Stimulated activated CD4-positive, alpha-beta T cell treated with anti-CD3 and anti-CD28 coated beads, Interleukin-1b, Interleukin-23, amount 100 ng/mL, for 1 hour (primary cell): ENCODE measurements at places on chromosomes 16 and 17.

- DNase-seq: no peak
Observed at GRCh38 chr17:34615326-34615725, 35.9 kb downstream of the TMEM132E start.

DNA sequence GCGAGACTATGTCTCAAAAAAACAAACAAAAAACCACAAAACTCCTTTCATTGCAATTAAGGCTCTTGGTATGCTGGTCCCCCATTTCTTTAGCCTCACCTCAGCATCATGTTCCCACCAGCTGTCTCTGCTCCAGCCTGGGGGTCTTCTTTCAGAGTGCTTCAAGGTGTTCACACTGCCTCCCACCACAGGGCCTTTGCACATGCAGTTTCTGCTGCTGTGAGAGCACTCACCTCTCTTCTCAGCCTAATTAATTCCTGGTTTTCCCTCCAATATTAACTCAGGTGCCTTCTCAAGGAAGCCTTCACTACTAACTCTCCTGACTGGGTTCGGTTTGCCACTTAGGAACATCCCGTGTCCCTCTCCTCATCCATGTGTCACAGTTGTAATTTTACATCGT is 15.9 kb upstream of the PIK3R6 start:
- no peak for DNase-seq

GRCh38 chr16:64352246-64352645 is 769.6 kb downstream of the CDH11 start:
- no peak for DNase-seq

- DNase-seq: no peak
Observed at GRCh38 chr16:12425134-12425941, 378.3 kb downstream of the CPPED1 start.

DNA sequence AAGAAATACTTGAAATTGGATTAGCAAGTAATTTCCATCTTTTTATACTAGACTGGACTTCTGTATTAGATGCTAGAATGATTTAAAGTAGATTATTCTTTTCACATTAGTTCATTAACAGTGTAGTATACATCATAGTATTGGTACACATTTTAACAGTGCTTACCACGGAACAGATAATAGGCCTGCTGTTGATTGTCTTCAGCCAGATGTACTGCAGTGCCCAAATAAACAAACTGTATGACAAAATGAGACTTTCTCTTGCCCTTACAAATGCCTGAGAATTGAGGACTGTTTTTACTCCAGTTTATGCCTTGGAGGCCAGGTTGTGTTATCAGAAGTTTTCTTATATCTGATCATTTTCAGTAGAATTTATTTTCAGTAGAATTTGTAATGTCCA is 631 bp downstream of the EVI2A start:
- DNase-seq: no peak

DNA sequence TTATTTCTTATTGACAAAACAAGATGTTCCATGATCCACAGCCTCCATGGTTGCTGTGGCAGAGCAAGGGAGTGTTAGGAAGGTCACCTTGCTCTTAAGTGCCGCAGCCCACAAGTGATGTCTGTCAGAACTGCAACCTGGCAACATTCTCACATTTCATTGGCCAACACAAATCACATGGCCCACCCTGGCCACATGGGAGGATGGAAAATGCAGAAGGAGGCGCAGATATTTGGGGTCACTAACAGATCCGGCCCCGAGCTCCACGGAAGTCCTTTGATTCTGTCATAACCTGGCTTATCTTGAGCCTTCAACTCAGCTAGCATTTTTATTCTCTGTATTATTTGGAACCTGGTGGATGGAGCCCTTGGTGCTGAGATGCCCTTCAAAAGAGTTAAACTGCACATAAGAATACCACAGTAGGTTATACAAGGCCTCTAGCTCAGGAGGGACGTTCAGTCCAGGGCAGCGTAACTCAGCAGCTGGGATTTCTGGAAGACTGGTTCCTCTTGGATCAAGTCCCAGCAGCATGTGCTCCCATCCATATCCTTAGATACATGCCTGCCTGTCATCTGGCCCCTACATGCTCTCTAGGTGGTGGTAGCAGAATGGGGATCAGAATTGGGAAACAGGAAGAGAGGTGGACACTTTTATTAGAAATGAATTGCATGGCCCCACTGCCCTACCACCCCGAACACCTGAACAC is 508.1 kb downstream of the HAPSTR1 start:
- DNase-seq: no peak

DNA sequence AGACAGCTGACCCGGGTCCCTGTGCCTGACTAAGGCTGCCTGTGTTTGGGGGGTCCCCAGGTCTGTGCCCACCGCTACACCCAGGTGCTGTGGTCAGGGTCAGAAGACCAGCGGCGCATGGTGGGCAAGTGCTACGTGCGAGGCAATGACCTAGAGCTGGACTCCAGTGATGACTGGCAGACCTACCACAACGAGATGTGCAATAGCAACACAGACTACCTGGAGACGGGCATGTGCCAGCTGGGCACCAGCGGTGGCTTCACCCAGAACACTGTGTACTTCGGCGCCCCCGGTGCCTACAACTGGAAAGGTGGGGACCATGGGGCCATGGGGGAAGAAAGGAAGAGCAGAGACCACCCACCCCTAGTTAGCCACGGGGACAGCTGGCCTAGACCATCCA is 12.1 kb downstream of the ITGA3 start:
- no peak for DNase-seq

- no peak for DNase-seq
Observed at GRCh38 chr17:80512233-80512632, 32.4 kb upstream of the RPTOR start.

DNA sequence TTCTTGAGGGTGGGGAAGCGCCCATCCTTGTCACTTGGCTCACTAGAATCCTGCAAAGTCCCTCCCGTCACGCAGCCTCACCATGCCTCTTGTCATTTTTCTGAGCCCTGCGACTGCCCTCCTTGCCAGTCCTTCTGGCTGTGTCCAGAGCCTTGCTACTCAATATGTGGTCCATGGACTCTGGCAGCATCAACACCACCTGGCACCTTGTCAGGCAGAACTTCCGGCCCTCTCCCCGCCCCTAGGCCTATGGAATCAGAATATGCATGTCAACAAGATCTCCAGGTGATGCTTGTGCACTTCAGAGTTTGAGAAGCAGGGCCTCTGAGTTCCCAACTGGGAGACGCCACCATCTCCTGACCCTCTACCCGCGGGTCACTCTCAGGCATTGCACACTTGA is 12.1 kb downstream of the PIMREG start:
- DNase-seq: no peak

DNA sequence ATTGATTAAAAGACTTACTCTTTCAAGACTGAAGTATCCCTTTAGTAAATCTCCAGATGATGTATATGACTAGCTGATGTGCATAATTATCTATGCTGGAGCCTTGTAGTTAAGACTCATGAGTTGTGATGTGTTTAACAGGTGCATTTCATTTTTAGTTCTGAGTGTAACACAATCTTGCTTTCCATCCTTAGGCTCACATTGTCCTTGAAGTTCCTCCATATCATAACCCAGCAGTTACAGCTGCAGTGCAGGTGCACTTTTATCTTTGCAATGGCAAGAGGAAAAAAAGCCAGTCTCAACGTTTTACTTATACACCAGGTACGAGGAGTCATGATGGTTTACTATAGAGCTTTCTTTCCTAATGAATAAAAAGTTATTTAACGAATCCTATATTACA is 52.9 kb downstream of the ESRP2 start:
- no peak for DNase-seq

DNA sequence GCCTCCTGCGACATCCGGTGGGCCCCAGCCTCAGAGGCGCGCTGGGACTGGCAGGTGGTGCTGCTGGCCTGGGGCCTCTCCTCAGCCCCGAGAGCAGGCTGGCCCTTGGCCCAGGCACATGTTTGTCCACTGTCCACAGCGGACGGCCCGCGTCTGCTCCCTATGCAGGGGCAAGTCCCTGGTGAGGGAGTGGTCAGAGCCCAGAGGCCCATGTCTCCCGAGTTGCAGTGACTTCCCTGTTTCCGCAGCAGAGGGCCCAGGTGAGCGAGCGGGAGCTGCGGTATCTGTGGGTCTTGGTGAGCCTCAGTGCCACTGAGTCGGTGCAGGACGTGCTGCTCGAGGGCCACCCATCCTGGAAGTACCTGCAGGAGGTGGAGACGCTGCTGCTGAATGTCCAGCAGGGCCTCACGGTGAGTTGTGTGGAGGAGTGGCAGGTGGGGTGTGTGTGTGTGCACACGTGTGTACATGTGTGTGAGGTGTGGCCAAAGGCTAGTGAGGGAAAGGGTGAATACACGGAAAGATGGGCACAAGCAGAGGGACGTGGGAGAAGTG is 10.4 kb downstream of the IL34 start:
- DNase-seq: no peak

DNA sequence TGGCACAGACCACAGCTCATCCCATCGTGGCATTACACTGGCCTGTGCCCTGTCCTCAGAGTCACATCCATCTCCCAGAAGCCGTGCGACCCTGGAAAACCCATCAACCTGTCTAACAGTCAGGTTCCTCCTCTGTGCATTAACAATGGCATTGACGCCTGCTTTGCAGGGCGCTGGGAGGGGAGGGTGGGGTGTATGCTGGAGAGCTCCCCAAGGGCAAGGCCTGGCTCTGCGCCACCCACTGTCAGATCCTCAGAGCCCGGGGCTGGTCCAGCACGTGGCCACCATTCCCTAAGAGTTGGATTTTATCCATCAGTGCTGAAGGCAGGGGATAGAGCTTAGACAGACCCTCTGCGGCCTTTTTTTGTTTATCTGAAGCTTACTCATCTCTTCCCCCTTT is 28.7 kb downstream of the NOS2 start:
- DNase-seq: no peak

DNA sequence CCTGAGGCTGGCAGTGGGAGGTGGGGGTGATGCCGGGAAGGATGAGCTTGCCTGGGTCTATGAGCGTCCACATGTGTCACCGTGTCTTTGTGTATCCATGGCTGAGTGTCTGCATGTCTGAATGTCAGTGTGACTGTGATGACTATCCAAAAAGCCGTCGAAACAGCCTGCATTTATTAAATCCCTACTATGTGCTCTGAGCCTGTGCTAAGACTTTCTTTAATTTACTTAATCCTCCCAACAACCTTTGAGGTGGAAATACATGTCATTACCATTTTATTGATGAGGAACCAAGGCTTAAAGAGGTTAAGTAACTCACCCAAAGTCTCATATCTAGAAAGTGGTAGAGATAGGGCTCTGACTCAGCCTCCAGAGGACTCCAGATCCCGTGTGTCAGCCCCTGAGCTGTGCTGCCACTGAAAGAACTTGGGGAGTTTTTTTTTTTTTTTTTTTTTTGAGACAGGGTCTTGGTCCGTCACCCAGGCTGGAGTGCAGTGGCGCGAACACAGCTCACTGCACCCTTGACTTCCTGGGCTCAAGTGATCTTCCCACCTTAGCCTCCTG is 20.0 kb downstream of the ARHGAP23 start:
- DNase-seq: no peak

DNA sequence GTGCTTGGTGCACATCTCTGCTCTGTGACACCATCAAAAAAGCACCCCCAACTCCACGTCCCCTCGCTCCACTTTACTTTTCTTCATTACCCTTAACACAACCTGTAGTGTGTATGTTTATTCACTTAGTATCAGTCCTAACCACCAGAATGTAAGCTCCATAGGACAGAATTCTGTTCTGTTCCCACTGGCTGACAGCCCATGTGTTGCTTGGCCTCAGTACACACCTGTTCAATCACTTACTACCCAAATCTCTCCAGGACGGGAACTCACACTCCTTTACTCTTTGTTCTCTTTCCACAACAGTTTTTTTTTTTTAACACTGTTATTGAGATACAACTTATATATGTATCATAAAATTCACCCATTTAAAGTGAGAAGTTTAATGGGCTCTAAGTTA is 119.6 kb downstream of the MAF start:
- DNase-seq: no peak

- no peak for DNase-seq
Observed at GRCh38 chr17:55037828-55038227, 69.3 kb downstream of the STXBP4 start.

- no peak for DNase-seq
Observed at GRCh38 chr17:77802811-77803220, 155.7 kb upstream of the TNRC6C start.

GRCh38 chr17:71902894-71903506 is 217.8 kb upstream of the SOX9 start:
- no peak for DNase-seq

GRCh38 chr16:12802661-12803060 is 1.0 kb downstream of the CPPED1 start:
- no peak for DNase-seq

DNA sequence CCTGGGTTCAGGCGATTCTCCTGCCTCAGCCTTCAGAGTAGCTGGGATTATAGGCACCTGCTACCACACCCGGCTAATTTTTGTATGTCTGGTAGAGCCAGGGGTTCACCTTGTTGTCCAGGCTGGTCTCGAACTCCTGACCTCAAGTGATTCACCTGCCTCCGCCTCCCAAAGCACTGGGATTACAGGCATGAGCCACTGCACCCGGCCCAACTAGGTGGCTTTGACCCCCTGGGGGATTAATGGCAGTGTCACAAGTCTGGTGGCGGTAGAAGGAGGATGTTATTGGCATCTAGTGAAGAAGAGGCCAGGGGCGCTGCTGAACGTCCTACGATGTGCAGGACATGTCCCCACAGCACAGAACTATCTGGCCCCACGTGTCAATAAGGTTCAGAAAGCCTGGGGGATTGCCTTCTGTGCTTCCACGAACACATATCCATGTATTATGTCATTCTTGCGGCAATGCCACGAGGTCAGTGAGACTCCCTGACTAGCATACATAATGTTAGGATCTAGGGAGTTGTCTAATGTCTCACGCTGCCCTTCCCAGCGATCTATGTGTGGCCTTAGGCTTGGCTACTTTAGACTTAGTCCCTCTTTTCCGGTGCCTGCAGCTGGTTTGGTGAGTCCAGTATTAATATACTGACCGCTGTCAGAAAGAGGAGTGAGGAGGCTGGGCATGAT is 75.8 kb downstream of the ABCC6 start:
- no peak for DNase-seq

DNA sequence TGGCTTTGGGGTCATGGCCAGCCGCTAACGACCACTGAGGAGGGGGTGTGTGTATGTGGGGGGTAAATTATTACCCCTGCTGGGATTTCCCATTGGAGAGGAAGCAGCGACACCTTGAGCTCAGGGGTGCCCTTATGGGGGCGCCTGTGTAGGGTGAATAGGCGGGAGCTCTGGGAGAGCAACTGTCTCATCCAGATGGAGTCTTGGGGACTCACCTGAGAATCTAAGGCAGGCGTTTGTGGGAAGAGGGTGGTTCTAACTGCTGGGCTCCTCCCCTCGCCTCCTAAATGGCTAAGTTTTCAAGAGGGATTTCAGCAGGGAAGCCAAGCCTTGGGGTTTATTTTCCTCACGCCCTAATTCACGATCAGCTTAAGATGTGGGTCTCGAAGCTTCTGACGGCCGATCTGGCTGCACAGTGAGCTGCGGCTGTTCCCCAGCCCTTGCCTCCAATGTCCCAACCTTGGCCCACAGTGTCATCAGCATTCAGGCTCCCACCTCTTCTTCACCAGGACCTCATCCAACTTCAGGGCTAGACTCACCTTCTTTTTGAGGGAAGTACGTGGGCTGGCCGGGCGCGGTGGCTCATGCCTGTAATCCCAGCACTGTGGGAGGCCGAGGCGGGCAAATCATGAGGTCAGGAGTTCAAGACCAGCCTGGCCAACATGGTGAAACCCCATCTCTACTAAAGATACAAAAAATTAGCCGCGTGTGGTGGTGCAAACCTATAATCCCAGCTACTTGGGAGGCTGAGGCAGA is 136.9 kb upstream of the EEF2KMT start:
- DNase-seq: no peak
